Activated CD4-positive, alpha-beta T cell treated with anti-CD3 and anti-CD28 coated beads for 36 hours (primary cell): ENCODE measurements at places on chromosomes 1 and 21. TPM values are rescaled to one million over a fixed set of nuclear protein-coding genes. Genes with fewer than 3 reads are reported as not detected.

DNA sequence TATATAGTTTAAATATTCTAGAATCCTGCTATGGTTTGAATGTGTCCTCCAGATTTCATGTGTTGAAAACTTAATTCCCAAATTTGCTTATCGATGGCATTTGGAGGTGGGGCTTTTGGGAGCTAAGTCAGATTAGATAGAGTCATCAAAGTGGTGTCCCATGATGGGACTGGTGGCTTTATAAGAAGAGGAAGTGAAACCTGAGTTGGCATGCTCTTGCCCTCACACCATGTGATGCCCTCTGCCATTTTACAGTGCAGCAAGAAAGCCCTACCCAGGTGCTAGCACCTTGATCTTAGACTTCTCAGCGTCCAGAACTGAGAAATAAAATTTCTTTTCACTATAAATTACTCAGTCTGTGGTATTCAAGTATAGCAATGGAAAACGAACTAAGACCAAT is 111.3 kb downstream of the TGFB2 start:
- DNase-seq: no peak

DNA sequence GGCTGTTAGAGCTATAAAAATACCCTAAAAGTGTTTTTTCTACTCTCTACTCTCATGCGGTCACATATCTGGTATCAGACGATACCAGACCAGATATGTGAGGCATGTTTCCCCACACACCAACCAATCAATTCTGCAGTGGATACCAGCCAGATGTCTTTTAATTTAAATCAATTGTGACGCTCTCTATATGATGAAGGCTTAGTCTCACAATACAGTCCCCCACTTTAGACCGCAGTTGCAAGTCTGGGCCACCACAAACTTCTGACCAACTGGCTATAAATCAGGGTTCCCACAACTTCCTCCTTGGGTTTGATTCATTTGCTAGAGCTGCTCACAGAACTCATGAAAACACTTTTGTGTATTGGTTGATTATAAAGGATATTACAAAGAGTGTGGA is 586.1 kb upstream of the ZP4 start:
- DNase-seq: no peak

GRCh38 chr1:10789047-10789791 is 7.2 kb downstream of the CASZ1 start:
- no peak for DNase-seq

The LCE2A gene
- total RNA-seq: not detected

- peak; percentile 53 for DNase-seq
Measured at GRCh38 chr1:9715536-9716226, 64.2 kb downstream of the PIK3CD start.

DNA sequence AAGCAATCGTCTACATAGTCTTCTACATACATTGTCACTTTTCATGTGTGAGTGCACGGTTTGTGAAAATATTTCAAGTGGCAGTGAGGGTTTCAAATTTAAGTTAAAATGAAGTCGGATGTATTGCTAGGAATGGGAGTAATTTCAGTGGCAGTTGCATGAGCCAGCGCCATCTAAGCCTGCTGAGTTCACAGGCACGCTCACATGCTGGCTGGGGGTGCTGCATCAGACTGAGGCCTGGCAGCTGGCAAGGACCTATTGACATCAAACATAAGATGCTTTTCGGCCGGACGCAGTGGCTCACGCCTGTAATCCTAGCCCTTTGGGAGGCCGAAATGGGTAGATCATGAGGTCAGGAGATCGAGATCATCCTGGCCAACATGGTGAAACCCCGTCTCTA is 80.7 kb downstream of the UBE4B start:
- no peak for DNase-seq

The FOXD3 gene
- not detected for total RNA-seq

DNA sequence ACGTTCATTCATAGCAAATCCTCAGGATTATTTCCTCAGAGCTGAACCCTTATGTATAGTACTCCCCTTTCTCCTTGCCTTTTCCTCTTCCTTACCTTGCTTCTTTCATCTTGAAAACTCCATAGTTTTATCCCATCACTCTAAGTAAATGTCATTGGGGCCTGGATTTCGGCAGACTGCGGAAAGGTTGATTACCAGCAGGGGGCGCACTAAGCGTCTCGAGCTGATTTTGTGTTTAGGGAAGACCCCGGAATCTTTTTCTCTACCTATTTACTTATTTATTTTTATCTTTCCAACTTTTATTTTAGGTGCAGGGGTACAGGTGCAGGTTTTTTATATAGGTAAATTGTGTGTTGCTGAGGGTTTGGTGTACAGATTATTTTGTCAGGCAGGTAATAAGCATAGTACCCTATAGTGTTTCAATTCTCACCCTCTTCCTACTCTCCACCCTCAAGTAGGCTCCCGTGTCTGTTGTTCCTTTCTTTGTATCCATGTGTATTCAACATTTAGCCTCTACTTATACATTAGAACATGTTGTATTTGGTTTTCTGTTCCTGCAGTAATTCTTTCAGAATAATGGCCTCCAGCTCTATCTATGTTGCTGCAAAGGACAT is 11.4 kb upstream of the MTARC1 start:
- peak; percentile 64 for DNase-seq

The MYCL gene
- total RNA-seq: 0.16 TPM
